T follicular helper cell (primary cell): ENCODE measurements at places on chromosomes 12 and 14.

- no peak for DNase-seq
Measured at GRCh38 chr12:123754041-123754772, 7.9 kb upstream of the DNAH10 start.

DNA sequence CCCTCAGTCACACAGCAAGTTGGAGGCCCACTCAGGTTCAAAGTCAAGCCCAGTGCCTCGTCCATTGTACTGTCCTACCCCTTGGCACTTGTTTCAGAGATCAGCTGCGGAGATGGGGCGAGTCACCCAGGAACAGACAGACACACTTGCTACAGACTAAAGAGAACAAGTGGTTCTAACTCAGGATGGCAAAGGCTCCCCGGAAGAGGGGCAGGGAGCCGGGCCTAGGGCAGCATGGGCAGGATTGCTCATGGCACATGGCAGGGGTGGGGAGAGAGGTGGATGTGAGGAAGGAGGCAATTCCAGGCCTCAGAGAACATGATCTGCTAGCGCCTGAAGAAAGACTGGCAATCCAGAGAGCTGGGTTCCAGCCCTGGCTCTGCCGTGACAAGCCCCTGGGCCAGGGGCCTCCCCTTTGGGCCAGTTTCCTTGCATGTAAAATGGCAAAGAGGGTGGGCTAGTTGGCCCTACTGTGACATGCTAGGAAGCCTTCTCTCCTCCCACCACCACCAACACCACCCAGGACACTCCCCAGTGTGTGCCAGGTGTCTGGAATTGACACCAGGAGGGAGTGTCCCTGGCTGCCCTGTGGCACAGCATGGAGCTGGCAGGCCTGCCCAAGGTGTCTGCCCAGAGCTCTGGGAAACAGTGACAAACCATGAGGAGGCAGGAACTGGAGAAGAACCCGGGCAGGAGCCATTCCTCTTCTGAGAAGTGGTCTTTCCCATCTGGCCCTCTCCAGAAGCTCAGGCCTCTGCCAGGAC lies 24.0 kb upstream of the IRF2BPL start:
- DNase-seq = no peak

DNA sequence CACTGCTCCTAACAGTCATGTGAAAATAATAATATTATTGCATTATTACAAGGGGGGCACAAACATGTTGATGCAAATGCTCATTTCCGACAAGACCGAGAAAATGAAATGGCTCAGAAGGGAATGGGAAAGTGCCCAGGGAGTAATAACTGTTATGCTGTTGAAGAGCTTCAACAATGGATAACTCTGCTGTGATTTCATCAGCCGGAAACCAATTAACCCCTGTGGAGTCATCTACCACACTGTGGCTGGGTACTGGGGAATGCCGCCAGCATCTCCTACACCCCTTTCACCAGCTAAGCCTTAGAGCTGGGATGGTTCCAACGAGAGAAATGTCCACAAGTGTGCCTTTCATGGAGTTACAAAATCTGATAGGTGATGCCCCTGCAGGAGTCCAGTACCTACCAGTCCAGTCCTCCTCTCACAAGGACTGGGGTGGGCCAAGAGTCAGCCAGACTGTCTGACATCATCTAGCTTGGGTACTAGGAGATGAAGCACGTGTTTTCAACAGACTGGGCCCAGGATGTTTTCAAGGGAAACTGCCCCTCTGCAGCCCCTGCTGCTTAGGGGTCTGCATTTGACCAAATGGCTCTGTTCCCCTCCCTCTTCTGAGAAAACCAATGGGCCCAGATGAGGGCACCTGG lies 509.3 kb upstream of the CCDC196 start:
- DNase-seq = no peak

DNA sequence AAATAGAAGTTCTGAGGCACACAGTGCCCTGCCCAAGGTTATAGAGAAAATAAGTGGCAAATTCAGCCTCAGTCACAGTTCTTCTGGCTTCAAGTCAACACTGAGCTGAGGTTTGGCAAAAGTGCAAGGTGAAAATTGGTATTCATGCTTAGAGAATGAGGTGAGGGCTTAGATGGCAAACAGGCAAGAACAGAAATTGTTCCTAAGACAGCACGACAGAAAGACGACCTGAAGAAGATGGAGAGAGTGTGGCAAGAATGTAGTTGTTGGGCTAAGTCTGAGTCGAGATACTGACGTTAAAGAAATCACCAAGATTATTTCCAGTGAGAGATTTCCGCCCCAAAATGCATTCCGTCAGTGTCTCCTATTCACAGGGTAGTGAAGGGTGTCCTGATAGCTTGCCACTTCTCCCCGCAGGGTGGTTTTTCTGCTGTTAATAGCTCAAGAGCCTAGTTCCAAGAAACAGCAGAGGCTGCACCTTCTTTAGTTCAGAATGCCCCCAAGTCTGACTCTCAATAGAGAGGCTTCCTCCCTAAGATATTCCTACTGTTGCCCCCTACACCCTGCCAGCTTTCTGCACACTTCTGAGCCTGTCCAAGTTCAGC lies 260.8 kb upstream of the AMIGO2 start:
- DNase-seq = no peak

DNA sequence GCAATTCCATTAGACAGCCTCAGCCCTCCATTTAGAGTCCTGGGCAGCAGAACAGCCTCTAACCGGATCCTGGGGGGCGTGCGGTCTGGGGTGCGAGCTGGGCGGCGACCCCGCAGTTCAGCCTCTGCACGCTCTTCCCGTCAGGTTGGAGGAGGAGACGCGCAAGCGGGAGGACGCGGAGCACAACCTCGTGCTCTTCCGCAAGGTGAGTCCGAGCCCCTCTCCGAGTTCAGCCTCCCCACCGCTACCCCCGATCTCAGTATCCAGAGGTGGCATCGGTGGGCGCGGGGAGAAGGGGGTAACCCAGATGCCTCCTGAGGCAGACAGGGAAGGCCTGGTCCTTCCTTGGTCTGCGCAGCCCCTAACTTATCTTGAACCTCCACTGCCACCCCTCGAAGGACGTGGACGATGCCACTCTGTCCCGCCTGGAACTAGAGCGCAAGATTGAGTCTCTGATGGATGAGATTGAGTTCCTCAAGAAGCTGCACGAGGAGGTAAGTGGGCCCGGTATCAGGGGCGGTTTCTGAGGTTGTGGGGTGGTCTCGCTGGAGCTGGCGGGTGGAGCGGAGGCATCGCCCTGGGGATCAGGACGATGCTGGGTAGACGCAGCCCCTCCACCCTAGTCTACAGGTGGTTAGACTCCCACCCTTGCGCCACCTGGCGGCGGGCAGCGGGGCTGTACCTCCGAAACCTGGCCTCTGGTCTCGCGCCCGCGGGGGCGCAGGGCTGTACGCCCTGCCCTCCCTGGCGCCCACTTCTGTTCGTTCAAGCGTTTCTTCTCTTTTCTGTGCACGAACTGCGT lies 1.3 kb downstream of the PRPH start:
- DNase-seq = peak; percentile 37

DNA sequence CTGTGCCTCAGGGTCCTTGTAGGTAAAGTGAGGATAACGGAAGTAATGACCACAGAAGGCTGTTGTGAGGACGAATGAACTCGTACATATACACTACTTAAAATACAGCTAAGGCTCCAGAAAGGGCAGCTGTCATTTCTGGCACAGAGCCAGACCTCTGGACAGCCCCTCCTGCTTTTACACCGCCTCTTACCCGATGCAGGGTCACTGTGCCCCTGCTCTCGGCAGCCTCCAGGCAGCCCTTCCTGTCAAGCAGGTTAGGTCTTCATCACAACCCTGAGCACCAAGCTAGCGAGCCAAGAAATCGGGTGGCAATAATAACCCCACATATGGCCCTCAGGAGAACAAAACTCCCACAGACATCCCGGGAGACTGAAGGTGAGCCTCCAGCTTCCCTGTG lies 8.5 kb downstream of the TMEM229B start:
- no peak for DNase-seq

DNA sequence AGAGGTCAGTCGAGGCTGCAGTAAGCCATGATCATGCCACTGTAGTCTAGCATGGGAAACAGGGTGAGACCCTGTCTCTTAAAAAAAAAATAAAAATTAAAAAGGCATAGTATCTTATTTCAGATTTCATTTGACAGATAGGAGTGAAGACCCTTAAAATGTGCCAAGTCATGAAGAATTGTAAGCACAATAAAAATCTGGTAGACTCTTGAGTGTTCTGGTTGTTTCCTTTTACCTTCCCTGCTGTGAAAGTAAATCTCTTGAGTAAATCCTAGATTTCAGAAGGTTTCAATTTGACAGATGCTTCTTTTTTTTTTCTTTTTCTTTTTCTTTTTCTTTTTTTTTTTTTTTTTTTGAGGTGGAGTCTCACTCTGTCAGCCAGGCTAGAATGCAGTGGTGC lies 109.0 kb downstream of the ESR2 start:
- DNase-seq = no peak
